Ureter (tissue), 1 donor: ENCODE measurements at places on chromosomes 4 and X. TPM values are rescaled to one million over a fixed set of nuclear protein-coding genes. Genes with fewer than 3 reads are reported as not detected.

GRCh38 chr4:24328711-24329110, 255.6 kb downstream of the DHX15 start:
- no peak for DNase-seq

DNA sequence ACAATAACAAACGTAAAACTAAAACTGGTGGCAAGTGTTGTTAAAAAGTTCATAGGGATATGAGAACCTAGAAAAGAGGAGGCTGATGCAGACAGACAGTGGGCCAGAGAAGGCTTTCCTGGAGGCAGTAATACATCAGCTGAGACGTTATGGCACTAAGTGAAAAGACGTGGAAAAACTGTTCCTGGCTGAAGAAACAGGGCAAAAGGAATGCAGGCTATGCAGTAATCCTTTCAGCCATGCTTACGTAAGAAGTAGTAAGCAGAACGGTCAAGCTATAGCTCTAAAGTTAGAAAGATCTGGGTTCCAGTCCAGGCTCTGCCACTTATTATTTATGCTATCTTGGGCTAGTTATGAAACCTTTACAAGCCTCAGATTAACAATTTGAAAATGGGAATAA, 6.4 kb downstream of the LAMTOR3 start:
- no peak for DNase-seq

GRCh38 chr4:73978886-73979285, 2.9 kb downstream of the PF4 start:
- DNase-seq: no peak

GRCh38 chrX:111410590-111411078, 1.4 kb downstream of the DCX start:
- no peak for DNase-seq

- no peak for DNase-seq
These were observed 8.5 kb upstream of the HTN1 start for GRCh38 chr4:70041652-70042286.

- DNase-seq: no peak
These were observed 14.0 kb upstream of the ART3 start for GRCh38 chr4:76060506-76060905.

DNA sequence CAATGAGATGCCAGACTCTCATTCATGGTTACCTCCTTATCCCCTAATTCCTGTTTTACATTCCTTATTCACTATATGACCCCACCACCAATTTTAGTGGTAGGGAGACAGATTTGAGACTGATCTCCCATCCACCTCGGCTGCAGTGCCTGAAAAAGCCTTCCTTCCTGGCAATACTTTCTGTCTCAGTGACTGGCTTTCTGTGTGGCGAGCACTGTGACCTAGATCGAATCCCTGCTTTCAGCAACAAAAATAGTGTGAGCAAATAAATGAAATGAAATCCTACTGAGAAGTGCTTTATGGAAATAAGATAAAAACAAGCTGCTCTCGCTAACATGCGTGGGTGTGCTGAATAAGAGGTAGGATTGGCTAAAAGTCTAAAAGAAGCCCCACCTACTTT, 165.3 kb downstream of the GPM6A start:
- DNase-seq: no peak

GRCh38 chr4:181896614-181897013, 346.6 kb upstream of the TENM3 start:
- no peak for DNase-seq

GRCh38 chr4:184825141-184825895, 450 bp downstream of the ACSL1 start:
- no peak for DNase-seq

- DNase-seq: no peak
These were observed 268.3 kb downstream of the NPFFR2 start for GRCh38 chr4:72300126-72300525.

DNA sequence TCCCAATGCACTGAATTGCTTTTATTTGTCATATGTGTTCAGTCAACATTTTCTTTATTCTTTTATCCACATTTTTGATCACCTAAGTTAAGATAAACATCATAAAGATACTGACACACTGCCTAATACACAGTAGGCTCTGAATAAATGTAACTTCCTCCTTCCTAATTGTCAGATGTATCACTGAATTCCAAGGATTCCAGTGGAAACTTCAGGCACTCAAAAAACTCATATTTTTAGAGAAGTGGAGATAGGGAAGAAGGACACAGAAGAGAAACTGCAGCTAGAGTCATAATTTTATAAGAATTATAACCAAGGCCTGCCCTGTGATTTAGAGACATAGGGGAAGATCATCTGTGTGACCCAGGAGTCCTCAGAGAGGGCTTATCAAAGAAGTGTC, 753.3 kb downstream of the ADGRL3 start:
- DNase-seq: no peak

DNA sequence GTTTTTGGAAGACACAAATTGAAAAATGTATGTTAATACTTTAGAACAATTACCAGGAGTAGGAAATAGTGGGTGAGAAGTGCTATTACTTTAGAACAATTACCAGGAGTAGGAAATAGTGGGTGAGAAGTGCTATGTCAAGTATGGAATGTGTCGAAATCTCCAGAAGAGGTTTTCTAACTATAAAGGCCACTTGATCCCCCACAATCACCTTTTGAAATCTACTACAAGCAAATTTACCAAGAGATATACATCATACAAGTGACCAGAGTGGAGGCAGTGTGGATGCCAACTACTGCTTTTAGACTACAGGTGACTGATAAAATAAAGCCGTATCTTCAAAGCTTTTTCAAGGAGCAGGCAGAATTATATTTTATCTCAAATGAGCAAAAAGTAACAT, 43.1 kb downstream of the MAB21L2 start:
- no peak for DNase-seq

GRCh38 chr4:167652267-167652666, 418.0 kb upstream of the SPOCK3 start:
- no peak for DNase-seq

DNA sequence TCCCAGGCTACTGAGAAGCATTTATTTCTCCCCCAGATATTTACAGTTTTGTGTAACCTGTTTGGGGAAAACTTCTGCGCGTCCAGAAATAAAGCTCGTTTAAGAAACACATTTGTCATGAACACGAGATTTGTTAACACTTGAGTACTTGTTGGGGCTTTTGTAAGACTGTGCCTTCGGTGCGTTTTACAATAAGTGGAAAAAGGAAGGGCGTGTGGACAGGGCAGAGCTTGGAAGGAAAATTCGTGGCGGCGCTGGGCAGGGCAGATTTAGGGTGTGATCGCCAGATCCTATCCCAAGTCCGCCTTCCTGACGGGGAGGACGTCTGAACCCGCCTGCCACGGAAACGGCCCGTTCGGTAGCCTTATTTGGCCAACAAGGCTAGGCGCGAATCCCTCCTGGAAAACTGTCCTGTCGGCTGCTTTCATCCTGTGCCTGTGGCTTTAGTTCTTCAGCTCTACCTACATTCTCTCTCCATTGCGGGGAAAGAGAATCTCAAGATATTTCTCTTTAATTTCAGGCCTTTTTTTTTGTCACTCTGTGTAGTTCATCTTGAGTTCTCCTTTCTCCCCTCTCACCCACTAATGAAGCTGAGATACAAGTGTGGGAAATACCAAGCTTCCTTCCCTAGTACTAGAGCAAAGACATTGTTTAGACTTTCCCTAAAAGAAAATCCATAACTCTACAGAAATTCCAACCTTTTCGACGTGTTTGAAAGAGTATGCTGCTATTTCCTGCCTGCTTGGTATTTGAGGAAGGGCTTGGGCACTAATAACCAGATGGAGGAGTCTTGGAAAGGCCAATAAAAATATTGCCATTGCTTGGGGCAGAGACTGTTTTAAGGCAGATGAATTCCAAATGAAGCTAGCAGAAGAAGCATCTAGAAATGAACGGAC, 982 bp downstream of the PDLIM5 start:
- peak; percentile 87 for DNase-seq

DNA sequence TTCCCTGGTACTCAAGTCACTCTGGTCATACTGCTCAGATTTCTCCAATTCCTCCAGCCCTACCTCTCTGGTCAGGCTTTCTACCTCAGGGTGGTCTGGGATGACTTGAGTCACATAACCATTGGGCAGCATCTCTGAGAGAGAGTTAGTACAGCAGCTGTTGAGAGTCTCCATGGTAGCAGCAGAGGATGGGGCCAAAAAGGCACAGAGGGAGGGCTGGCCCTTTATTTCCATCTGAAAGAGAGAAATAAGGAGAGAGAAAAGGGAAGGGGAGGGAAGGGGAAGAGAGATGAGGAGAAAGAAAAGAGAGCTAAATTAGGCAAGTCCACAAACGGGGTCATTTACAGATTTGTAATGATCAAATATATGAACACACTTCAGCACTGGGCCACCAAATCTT, 149.1 kb upstream of the ARHGEF9 start:
- no peak for DNase-seq

DNA sequence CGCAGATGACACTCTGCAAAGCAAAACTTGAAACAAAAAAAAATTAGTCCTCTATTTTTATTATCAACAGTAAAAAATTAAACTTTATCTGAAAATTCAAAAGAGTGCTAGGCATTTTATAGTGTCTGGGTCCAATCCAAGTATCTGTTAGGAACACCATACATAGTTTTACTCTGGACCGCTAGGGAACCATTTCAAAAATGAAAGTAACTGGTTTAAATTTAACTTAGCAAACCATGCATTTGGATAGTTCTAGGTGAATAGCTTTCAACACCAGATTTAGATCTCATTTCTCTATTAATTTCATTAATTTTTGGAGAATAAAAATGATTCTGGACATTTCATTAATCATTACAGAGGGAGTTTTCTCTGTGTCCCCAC, 1.2 kb downstream of the KLKB1 start:
- no peak for DNase-seq

DNA sequence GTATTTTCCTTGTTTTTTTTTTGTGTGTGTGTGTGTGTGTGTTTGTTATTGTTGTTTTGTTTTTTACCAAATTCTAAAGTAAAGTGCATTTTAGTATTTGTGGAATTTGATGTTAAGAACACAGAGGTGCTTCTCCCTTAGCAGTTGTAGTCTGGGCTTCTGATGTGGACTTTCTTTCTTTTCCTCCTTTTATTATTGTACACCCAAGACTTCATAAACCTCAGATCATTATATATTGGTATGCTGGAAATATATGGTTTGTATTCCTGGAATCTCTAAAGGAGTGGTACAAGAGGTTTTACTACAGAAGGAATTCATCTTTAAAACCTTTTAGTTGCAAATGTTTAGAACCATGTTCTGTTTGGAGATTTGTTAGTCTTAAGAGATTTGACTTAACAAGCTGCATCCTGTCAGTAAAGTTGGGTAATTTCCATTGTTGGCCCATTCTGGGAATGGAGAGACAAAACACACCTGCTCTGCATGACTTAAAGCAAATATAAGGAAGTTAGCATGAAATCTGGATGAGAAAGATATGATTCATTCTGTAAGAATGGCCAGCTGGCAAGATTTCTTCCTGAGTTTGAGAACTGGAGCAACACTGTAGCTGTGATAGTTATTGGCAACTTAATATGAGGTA, 64.0 kb downstream of the SMAD1 start:
- DNase-seq: peak; percentile 50

DNA sequence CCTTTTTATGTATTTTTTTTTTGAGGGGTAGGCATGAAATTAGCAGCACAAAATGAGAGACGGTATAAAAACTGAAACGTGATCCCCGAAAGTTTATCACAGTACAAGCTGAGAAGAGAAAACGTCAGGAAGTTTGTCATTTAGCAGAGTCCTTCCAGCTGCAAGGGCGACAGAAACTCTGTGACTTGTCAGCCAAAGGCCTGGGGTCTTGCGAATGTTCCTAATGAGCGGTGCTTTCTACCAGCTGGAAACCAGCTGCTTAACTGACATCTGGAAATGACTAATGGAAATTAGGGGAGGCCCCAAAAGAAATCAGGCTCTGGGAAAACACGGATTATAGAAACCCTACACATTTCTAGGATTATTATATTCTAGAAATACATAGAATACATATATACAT, 66.5 kb downstream of the CHRNA9 start:
- DNase-seq: no peak

DNA sequence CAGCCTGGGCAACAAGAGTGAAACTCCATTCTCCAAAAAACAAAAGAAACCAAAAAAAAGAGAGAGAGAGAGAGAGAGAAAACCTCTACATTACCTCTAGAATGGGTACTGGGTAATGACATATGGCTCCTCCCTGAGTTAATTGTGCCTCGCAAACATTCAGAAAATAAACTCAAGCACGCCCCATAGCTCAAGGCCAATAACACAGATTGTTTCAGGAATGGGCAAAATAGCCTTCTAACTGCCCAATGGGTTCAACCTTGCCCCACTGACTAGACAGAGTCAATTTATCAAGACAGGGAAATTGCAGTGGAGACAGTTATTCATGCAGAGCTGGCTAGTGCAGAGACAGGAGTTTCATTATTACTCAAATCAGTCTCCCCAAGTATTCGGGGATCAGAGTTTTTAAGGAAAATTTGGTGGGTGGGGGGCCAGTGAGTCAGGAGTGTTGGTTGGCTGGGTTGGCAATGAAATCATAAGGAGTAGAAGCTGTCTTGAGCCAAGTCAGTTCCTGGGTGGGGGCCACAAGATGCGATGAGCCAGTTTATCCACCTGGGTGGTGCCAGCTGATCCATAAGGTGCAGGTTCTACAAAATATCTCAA, 25.1 kb downstream of the NIPAL1 start:
- DNase-seq: no peak

GRCh38 chr4:52049266-52049665, 1.8 kb upstream of the SPATA18 start:
- DNase-seq: no peak

DNA sequence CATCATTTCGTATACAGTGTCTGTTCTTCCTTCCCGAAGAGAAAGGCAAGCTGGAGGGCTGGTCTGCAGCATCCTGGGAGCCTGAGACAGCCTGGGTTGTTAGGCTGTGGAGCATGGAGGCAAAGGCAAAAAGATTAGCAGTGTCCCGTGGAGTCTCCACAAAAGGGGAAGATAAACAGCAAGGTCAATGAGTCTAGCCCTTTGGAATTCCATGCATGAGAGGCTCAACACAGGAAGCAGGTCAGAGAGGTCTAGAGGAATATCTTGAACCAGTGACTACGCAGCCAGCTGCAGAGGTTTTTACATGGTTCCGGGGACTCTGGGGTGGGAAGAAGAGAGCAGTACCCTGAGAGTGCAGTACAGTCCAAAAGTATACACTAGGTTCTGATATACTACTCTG, 12.2 kb upstream of the MCF2 start:
- DNase-seq: no peak

TMPRSS11A gene
- not detected for total RNA-seq

CAPN6 gene
- 0.47 TPM for total RNA-seq

GRIA2 gene
- 0.18 TPM for total RNA-seq

HS6ST2 gene
- 6.8 TPM for total RNA-seq

PDZD4 gene
- total RNA-seq: 10.6 TPM

MAGEB10 gene
- not detected for total RNA-seq

SLC9B2 gene
- total RNA-seq: 13.0 TPM

PDHA2 gene
- not detected for total RNA-seq

QRFPR gene
- 0.21 TPM for total RNA-seq

SYN1 gene
- total RNA-seq: 1.4 TPM

NXF2B gene
- total RNA-seq: not detected

MAGEC1 gene
- not detected for total RNA-seq

CITED1 gene
- not detected for total RNA-seq

CTAG1A gene
- total RNA-seq: not detected

LRP2BP gene
- total RNA-seq: 2.1 TPM

TCEAL5 gene
- total RNA-seq: 1.1 TPM
